H1 (cell line): ENCODE measurements at places on chromosomes 11 and 22. TPM values are rescaled to one million over a fixed set of nuclear protein-coding genes. Genes with fewer than 3 reads are reported as not detected.

IFITM10 gene
- 0.22 and 0.23 TPM in 2 replicates for total RNA-seq

- no peak for DNase-seq
Measured at GRCh38 chr11:35088676-35089075, 50.3 kb upstream of the CD44 start.

GRCh38 chr22:37940698-37941376 lies 12.6 kb downstream of the C22orf23 start:
- DNase-seq = no peak

- no peak for DNase-seq
Measured at GRCh38 chr11:108938604-108939003, 273.7 kb downstream of the DDX10 start.

- DNase-seq = no peak
Measured at GRCh38 chr11:17743808-17744119, 9.2 kb downstream of the KCNC1 start.

IL18 gene
- total RNA-seq = 0.84 and 1.1 TPM in 2 replicates

GRCh38 chr11:94823102-94823732 lies 55.1 kb downstream of the AMOTL1 start:
- no peak for DNase-seq

- DNase-seq = no peak
Measured at GRCh38 chr22:38437416-38437815, 17.6 kb downstream of the KCNJ4 start.

- DNase-seq = no peak
Measured at GRCh38 chr11:57357856-57358255, 19.7 kb downstream of the P2RX3 start.

DNA sequence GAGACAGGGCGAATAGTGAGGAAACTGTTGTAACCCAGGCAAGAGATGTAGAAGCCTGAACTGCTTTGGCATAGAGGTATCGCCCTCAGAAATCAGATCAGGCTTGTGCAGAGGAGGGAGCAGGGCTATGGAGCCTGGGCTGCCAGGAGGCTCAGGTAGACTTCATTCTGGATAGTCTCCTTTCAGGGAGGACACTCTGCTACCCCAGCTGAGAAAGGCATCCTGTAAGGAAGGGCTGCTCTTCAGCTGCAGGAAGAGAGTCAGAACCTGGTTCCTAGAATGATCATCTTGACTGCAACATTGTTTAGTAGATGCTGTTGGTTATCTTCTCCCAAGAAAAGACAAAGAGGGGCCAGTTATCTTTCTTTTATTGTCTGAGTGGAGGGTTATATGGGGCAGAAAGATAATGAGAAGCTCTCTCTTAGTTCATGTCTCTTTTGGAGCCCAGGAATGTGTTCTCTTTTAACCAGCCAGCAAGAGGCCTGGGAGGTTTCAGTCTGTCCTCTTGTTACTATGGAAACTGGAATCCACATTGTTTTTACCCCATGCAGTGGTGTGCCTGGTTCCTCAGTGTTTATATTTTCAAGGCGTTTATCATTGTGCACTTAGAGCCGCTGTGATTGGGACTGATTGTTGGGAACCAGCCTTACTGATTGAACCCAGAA lies 95.7 kb downstream of the STIM1 start:
- DNase-seq = no peak

SPON1 gene
- total RNA-seq = 4.3 and 5.4 TPM in 2 replicates

DNA sequence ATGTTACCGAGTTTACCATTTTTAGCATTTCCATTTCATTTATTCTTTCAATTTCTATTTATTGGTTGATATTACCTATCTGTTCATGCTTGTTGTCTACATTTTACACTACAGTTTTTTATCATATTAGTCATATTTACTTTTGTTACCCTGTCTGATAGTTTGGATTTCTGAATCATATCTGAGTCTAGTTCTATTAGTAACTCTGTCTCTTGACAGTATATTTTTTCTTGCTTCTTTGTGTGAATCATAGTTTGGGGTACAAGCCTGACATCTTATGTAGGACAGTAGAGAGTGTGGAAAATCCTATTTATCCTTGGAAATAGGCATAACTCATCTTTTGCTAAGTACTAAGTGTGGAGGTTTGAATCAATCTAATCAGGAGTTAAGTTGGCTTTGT lies 263.9 kb upstream of the SESN3 start:
- no peak for DNase-seq

DNA sequence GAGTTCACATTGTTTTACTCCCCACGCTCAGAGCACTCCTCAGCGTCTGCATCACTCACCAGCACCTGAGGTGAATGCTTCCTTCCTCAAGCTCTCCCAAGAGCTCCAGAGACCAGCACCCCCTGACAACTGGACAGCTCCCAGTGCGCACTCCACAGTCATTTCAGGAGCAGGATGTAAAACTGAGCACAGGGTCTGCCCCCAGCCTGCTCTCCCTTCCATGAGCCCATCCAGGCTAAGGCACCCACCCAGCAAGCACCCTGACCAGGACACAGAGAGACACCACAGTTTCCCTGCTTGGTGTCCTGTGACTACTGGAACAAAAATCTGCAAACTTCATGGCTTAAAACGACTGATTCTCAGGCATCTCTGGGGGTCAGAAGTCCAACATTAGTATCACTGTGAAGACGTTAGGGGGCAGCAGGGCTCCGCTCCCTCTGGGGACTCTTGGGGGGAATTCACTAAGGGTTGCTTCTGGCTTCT lies 3.3 kb downstream of the SCGB1D2 start:
- peak; percentile 70 for DNase-seq

GRCh38 chr11:34827228-34827627 lies 89.0 kb downstream of the APIP start:
- DNase-seq = no peak

- DNase-seq = no peak
Measured at GRCh38 chr11:99988471-99988837, 698.6 kb upstream of the ARHGAP42 start.

CNTF gene
- total RNA-seq = 1.5 and 1.9 TPM in 2 replicates

MRTFA gene
- 37.9 and 43.1 TPM in 2 replicates for total RNA-seq

TRIM6 gene
- 20.6 and 21.6 TPM in 2 replicates for total RNA-seq

OR51B2 gene
- not detected in 2 replicates for total RNA-seq

DNA sequence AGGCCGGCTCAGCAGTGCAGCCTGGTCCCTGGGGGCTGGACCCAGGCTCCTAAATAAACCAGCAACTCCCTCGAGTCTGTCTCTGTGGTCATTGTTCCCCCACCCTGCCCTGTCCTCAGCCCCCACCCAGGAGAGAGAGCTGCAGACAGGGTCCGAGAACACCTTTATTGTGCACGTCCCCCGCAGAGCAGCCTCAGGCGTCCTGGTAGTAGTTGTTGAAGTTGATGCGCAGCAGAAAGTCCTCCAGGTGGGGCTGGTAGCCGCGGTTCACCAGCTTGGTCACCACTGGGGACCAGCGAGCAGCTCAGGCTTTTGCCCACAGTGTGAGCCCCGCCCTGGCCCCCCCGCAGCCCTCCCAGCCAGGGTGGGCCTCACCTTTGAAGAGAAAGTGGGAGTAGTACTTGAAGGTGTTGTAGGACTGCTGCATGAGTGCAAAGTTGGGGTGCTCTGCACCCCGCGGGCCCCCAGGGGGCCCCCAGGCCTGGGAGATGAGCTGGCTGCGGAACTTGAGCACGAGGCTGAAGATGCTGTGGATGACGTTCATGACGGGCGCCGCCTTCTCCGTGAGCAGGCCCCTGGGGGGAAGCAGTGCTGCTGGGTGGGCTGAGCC lies 16.8 kb downstream of the SELENOO start:
- DNase-seq = no peak

DNA sequence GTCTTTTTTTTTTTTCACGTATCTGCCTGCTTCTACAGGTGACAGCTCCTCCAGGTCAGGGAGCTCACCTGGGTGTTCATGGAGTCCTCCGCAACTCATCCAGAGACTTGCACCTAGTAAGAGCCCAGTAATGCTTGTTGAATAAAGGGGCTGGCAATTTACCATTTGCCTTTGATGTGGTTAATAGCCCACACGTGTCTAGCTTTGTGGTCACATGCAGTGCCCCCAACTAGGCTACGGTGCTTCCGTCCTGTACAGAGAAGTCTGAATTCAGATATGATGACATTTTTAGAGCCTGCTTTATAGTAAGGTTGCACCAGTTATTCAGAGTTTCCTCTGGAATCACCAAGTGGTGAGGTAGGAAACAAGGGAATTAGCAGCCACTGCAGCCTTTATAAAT lies 199.4 kb upstream of the MTMR2 start:
- DNase-seq = no peak

GRCh38 chr11:63641727-63642126 lies 27.5 kb upstream of the PLAAT3 start:
- no peak for DNase-seq

- no peak for DNase-seq
Measured at GRCh38 chr22:41539146-41540005, 4.9 kb downstream of the POLR3H start.

GRCh38 chr11:121961321-121961801 lies 154.7 kb downstream of the BLID start:
- no peak for DNase-seq

HEPHL1 gene
- 0.09 and 0.19 TPM in 2 replicates for total RNA-seq

SCO2 gene
- total RNA-seq = 2.2 TPM in 1 of 2 replicates, not detected in the other

HPX gene
- 0.44 and 0.80 TPM in 2 replicates for total RNA-seq

DNA sequence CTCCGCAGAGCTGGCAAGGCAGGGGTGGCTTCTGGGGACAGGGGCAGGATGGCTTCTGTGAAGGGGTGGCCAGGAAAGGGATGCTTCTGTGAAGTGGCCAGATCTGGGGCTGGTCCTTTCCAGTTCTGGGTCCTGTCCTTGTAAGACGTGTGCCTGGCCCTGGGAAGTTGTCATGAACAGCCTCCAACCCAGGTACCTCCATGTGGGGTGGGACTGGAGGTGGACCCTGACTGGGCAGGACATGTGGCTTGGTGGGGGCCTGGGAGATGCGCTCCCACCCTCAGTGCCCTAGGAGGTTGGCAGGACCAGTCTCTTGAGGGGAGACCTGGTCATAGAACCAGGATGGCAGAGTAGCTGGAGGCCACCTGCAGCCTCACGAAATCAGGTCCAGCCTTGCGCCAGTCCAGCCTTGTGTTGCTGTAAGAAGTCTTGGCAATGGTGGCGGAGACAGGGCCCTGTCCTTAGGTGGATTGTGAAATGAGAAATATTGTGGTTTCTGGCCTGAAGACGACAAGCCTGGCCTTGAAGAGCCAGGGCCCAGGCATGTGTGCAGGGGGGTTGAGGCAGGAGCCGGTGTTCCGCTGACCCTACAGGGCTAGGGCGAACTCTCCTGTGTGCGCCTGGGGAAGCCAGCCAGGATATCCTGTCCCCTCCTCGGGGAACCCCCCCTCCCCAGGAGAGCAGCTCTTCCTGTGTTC lies 2.6 kb downstream of the KCNQ1 start:
- DNase-seq = no peak

- DNase-seq = peak; percentile 46
Measured at GRCh38 chr22:24189249-24190158, 8.2 kb downstream of the SUSD2 start.

DNA sequence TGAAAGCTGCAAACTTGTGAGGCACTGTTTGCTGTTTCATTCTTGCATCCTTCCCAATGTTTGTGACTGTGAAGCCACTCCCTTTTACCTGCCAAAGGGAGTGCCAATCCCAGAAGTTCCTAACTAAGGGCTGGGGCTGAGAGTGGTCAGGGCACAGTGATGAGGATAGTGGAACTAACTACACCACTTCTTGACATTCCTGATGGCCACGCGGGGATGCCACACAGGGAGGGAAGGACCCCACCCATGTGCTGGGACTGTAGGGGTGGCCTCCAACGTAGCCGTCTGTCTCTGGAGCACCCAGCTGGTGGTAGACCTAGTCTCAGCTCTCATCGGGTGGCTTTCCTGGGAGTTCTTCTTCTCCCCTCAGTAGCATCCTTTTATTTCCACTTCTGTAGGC lies 335.5 kb downstream of the CADM1 start:
- no peak for DNase-seq

GRCh38 chr11:65310736-65311135 lies 3.9 kb upstream of the CDC42EP2 start:
- DNase-seq = no peak

DNA sequence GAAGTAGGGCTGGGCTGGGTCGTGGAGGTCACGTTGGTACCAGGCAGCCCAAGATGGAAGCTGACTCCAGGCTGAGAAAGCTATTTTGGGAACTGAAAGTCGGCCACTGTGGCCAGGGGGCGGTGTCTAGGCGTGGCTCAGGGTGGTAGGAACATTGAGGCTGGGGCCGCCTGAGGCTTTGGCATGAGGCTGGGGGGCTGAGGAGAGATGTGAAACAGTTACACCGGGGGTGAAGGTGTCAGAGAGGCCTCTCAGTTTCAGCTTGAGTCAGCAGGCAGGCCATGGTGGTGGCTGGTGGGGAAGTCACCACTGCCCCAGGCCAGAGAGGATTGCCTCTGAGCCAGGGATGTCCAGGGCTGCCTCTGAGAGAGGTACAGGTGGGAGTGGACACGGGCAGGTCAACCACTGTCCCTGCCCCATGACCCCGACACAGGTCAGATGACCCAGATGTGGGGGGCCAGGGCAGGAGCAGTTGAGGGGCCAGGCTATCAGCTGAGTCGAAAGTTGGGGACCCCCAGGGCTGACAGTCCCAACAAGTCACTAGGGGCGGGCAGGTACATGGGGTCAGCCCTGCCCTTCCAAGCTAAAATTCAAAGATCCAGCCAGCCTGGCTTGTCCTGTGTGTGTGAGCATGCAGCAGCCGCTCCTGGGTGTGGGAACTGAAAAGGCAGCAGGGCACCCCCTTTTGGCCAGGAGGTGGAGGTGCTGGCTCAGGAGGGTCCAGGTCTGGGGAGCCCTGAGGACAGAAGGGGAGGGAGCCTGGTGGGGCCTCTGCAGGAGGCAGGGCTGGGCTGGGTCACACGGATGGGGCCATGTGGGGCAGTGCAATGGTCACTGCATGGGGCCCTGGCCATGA lies 7.2 kb downstream of the KCNK7 start:
- DNase-seq = no peak

DNA sequence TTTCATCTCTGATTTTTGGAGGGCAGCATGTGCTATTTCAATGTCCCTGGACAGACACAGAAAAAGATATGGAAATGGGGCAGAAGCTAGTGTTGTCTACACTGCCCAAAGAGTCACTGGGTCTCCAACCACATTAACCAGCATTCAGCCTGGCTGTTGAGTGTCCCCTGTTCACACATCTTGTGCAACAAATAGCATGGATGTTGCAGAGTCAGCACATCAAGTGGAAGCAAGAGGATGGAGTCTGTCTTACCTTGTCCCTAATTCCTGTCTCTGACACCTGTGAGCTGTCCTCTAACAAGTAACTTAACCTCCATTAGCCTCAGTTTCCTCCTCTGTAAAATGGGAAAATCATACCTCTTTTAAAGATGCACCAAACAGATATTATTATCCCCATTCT lies 60.2 kb downstream of the RCN1 start:
- no peak for DNase-seq

GRCh38 chr11:45275828-45276227 lies 10.3 kb downstream of the SYT13 start:
- DNase-seq = no peak

- no peak for DNase-seq
Measured at GRCh38 chr11:3340025-3340424, 38.9 kb downstream of the ZNF195 start.

GRCh38 chr11:862081-862661 lies 19.5 kb downstream of the TSPAN4 start:
- DNase-seq = peak; percentile 68

GRCh38 chr11:64181506-64182411 lies 4.2 kb upstream of the STIP1 start:
- peak; percentile 36 for DNase-seq

MMP7 gene
- total RNA-seq = not detected in 2 replicates

PANX3 gene
- total RNA-seq = not detected in 2 replicates
